ENCODE measurements at places on chromosomes 3 and 15.

DNA sequence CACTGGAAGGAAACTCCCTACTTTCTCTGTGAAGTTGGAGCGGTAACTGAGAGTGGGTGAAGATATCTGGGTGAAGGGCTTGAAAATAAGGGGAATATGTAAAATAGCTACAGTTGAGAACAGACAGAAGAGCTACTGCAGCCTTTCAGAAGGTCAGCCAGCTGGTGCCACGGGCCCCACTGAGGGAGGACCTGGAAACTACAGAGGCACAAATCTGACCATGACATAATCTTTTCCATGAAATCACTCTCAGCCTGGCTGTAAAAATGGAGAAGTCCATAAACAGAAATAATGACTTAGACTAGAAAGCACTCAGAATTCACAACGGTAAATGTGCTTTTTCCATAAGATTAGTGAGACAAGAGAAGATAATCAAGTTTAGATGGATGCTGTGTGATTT lies 46.4 kb downstream of the ST3GAL6 start:
- no peak for DNase-seq

- DNase-seq, result no peak
These were observed 209.7 kb downstream of the MINAR1 start for GRCh38 chr15:79641841-79642240.

DNA sequence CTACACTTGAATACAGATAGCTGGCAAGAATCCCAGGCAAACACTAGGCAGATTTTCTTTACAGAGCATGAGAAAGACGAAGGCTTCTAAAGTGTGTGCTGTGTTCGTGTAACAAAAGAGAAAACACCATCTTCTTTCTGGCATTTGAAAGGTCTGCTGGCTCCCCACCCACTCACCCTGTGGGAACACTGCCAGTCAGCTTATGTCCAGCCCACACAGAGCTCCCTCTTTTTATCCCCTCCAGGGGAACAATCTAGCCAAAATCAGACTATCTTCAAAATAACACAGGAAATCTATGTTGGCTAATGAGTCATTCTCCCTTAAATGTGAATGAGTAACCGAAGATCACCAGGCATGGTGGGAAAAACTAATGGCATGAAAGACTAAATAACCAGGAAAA lies 45.6 kb upstream of the PAQR5 start:
- no peak for DNase-seq

GRCh38 chr15:101092156-101092866 lies 159.5 kb downstream of the CHSY1 start:
- no peak for DNase-seq

DNA sequence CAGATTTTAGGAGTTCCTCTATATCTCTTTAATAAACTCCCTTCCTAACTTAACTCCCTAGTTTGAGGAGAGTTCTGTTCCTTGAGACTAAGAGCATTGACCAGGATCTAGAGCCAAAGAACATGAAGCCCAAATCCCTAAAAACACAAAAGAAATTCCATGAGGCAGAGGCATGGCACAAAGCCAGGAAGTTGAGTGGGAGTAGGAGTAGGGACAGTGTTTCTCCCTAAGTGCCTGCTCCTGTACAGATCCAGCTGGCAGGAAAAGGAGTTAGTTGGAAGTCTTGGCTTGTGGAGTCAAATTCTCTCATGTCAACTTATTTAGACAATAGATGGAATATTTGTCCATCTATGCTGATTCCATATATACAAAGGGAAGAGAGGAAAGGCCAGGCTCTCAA lies 11.4 kb downstream of the ACTC1 start:
- no peak for DNase-seq

DNA sequence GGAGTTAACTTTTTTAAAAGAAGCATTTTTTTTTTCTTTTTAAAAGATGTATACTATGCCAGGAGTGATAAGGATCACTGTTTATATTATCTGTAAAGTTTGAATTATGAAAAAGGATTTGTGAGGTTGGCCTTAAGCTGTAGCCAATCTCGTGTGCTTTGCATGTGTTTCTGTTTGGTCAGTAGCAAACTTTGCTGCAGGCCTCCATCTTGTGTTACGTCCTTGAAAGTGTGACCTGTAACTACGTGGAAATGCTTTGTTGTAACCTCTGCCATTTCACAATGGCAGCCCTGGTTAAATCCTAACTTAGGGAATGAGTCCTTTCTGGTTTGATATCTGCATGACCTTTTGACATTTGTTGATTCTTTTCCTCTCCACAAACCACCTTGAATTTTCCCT lies 1345.6 kb downstream of the NSUN3 start:
- peak; percentile 8 for DNase-seq

GRCh38 chr15:75666823-75667501 lies 19.2 kb downstream of the SNX33 start:
- DNase-seq, result peak; percentile 81

DNA sequence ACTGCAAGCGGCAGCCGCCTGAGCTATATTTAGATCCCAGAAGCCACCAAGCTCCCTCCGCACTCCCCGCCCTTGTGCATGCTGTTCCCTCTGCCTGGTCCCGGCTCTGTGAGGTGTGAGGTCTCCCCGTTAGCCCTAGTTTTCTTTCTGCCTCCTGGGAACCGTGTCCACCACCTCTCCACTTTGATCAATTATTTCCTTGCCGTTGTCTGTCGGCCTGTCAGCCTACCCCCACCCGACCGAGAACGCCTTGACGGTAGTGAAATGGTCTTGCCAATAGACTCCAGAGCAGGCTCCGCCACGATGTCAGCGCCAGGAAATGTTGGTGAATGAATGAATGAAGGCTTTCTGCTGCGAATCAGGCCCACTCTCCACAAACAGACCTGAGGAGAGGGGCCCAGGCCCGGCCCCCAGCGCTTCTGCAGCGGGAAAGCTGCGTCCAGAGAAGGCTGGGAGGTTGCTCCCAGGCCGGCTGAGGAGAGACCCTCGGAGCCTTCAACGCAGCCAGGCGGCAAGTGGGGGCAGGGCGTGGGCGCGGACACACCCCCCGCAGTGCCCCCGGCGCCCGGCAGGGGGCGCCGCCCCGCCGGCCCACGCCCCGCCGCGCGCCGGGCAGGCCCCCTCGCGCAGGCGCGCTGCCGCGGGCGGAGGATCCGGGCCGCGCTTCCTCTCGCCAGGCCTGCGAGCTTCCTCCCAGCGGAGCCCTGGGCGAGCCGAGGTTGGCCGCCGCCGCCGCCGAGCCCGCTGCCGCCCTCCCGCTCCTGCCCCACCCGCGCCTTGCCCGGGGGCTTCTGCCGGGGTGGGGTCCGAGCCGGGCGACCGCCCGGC lies at the start of gene CSK:
Gene CSK (plus strand): TSS at position 650 of the 828 bp plus-strand sequence. CDS start 16,218 bp downstream, outside the sequence.
- peak; percentile 67 for DNase-seq

DNA sequence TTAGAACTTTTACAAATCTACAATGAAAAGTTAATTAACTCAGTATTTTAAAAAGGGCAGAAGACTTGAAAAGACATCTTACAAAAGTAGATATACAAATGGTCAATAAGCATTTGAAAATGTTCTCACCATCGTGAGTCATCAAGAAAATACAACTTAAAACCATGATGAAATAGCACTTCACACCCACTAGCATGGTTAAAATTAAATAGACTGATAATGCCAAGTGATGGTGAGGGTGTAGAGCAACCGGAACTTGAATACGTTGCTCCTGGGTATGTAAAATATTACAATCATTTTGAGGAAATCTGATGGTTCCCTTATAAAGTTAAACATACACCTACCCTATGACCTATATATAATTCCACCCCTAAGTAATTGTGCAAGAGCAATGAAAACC lies 319.8 kb upstream of the UMPS start:
- peak; percentile 37 for DNase-seq

Data from large intestine (tissue), 12 donors.